ENCODE measurements at places on chromosomes 3 and 15. TPM values are rescaled to one million over a fixed set of nuclear protein-coding genes. Genes with fewer than 3 reads are reported as not detected.
A peak's percentile ranks its signal among the peaks of the same experiment; 100 is the strongest.

DNA sequence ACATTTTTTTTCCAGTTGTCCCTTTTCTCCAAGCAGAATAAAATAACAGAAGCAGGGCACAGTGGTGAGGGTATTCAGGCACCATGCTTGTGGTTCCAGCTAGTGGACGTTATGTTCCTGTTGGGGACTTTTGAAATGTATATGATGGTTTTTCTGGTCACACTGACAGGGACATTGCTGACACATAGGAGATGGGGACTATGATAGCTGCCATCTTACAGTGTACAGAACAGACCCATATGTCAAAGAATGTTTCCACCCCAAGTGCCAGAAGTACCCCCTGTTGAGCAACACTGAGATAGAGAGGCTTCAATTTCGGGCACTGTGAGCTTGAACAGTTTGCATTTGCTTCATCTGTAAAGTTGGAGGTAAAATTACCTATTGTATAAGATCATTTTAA lies 38.6 kb downstream of the MCTP2 start:
- DNase-seq: no peak

Gene EXD1
- total RNA-seq: not detected

DNA sequence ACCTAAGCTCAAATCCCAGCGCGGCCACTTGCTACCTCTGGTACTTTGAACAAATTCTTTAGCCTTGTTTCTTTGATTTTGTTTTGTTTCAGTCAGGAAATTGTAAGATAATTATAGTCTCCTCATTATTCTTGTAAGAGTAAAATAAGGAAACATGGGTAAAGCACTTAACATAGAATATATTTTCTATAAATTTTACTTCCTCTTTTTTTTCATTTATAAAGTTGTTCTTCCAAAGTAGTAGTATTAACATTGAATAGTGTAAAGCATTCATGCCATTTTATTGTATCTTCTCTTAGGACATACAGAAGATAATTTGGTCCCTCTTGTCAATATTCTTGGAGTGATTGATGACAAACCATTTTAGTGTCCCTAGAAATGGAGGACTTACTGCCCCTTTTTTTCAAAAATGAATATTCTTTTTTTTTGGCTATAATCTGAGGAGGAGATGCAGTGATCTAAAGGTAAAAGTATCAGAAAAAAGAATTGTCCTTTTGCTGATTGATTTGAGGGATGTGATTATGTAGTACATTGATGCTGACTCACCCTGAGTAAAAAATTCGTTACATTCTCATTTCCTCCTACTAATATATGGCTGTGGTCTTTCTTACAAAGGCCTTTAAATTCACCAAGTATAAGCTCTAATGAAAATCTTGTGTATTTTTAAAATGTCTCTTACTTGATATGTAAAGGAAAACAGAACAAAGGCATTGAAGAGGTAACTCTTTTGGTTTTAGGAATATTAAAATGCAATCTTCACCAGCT lies 51.0 kb downstream of the ALCAM start:
- peak; percentile 15 for DNase-seq

Gene PAQR9
- total RNA-seq: not detected

DNA sequence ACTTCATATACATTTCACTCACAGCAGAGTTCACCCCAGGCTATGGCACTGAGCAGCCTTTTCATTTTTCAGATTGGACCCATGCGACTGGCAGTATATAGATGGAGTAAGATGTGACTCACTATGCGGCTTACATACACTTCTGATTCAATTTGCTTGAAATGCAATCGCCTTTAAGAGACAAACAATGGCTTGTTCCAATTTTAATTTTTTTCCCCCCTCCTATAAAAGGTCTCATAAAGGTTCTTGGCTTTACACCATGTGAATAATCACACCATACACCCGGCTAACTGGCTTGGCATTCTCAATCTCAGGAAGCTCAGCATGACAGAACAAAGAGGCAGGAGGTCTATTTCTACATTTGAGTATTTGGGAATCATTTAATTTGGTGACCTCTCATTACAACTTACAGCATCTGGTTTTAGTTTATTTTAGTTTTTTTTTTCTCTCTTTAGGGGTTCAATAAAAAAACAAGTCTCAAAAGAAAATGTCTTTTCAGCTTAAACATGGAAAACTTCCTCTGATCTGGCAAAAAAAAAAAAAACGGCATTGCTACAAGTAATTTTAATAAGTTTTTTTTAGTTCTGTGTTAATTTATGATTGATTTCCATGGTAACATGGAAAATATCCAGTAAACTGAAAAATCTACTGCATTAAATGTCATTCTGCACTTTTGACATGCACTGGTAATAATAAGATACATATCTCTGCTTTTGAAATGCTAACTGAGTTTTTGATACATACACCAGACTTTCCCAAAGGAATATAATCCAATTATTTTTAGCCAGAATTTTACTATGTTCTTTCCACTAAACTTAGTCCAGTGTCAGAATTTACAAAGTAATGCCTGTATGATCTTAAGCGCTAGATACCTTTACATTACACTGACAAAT lies 38.8 kb downstream of the GADL1 start:
- DNase-seq: peak; percentile 9

- DNase-seq: no peak
These were observed 8.5 kb downstream of the TBC1D2B start for GRCh38 chr15:78069052-78069414.
